Anterior cingulate cortex (tissue), 58 donors: ENCODE measurements at places on chromosomes 5 and 9.

GRCh38 chr9:136309806-136310220 lies 5.9 kb upstream of the CCDC187 start:
- DNase-seq, result no peak

DNA sequence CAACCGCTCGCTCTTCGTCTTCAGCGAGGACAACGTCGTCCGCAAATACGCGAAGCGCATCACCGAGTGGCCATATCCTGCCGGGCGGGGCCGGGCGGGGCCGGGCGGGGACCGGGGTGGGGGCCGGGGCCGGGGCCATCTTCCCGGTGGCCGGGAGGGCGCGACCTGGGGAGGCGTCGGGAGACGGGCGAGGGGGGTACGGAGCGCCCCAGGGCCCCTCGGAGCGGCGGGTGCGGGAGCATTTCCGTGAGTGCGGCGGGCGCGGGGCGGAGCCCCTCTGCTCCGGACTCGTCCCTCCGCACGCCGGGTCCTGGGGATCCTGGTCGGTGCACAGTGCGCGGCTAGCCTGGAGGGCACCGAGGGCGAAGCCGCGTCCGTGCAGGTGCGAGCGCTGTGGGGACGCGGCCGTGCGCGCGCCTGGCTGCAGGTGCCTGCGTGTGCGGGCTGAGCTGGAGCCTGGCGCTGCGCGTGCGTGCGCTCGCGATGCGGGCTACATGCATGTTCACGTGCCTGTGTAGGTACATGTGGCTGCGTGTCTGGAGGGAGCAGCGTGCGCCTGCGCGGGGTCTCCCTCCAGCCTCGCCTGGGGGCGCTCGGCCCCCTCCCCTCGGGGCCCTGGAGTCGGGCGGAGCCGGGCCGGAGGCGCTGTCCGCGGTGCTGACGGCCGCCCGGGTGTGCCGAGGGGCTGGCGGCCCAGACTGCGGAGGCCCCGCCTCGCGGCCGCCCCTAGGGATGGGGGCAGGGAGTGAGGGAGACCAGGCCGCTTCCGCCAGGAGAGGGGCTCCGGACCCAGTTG lies 762 bp downstream of the CACNA1B start:
- DNase-seq, result peak; percentile 36

DNA sequence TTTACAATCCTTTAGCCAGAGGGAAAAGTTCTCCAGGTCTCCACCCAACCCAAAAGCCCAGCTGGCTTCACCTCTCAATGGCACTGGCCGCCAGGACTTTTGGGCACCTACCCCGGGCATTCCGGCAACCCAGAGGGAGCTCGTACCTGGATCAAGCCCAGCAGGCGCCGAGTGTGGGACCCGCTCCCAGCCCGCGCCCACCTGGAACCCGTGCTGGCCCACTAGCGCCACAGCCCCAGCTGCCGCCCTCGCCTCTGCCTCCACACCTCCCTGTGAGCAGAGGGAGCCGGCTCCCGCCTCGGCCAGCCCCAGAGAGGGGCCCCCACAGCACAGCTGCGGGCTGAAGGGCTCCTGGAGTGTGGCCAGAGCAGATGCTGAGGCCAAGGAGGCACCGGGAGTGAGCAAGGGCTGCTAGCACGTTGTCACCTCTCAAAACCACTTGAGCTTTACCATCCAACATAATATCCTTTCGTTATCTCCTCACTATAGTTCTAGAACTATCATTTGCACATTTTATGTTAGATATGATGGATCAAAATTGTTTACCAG lies 69.7 kb downstream of the GCNT1 start:
- no peak for DNase-seq

DNA sequence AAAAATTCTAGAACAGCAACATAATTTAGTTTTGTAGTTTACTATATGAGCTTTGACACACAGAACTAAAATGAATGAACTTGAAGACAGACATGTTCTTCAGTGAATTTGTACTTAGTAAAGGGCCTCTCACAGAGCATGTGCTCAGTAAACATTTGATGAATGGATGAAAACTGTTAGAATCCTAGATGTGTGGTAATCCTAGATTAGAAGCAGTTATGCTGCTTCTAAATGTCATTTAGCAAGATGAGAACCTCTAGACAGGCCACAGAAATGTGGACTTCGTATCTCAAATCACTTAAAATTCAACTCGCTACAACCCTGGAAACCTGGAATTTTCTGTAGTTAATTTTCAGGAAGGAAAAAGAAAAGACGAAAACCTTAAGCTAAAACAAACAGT lies 8.5 kb downstream of the GOLPH3 start:
- DNase-seq, result no peak

DNA sequence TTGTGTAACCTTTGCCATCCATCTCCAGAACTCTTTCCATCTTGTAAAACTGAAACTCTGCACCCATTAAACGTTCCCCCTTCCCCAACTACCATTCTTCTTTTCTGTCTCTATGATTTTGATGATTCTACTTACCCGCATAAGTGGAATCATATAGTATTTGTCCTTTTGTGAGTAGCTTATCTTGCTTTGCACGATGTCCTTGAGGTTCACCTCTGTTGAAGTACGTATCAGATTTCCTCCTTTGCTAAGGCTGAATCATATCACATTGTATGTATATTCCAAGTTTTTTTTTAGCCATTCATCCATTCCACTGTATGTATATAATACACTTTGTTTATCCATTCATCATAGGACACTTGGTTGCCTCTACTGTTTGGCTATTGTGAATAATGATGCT lies 2.9 kb upstream of the RNF130 start:
- DNase-seq, result no peak

GRCh38 chr5:6181147-6181729 lies 197.1 kb downstream of the MED10 start:
- DNase-seq, result no peak

DNA sequence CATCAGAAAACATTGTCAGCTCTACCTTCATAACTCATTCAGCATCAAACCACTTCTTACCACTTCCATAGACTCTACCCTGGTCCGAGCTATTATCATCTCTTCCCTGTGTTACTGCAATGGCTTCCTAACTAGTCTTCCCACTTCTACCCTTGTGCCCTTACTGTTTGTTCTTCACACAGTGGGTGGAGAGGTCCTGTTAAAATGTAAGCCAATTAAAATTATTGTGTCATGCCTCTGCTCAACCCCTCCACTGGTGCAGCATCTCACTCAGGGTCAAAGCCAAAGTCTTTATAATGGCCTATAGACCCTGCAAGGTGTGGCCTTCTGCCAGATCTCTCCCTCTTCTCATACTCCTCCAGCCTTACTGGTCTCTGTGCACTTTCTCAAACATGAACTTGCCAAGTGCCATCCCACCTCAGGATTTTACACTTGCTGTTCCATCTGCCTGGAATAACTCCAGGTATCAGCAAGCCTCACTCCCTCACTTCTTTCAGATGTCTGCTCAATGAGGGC lies 22.8 kb upstream of the ARAP3 start:
- DNase-seq, result no peak

GRCh38 chr9:134014946-134015345 lies 10.3 kb upstream of the BRD3OS start:
- no peak for DNase-seq

- DNase-seq, result peak; percentile 20
These were observed 1740.1 kb upstream of the WWC1 start for GRCh38 chr5:166551384-166551783.

DNA sequence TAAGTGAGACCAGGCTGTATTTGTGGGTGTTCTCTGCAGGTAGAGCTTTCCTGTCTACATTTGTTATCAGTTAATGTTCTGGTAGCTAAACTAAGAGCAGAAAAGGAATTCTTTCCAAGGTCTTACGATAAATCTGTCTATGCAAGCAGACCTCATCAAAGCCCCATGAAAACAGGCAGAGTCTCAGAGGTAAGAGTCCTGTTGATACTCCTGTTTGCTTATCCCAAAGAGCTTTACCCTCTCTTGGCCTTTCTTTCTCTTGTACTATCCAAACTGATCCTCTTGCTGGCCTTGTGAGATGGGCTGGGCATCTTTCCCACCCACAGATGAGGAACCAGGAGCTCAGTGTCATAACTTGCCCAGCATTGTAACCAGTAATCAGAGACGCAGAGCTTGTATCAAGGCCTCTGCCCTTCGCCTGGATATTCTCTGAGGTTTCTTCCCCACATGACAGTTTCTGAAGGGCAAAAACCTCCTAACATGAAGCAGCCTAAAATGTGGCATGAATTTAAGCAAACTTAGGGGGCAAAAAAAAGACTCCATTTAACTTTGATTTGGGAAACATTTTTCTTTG lies 33.5 kb downstream of the PRKACG start:
- DNase-seq, result no peak

DNA sequence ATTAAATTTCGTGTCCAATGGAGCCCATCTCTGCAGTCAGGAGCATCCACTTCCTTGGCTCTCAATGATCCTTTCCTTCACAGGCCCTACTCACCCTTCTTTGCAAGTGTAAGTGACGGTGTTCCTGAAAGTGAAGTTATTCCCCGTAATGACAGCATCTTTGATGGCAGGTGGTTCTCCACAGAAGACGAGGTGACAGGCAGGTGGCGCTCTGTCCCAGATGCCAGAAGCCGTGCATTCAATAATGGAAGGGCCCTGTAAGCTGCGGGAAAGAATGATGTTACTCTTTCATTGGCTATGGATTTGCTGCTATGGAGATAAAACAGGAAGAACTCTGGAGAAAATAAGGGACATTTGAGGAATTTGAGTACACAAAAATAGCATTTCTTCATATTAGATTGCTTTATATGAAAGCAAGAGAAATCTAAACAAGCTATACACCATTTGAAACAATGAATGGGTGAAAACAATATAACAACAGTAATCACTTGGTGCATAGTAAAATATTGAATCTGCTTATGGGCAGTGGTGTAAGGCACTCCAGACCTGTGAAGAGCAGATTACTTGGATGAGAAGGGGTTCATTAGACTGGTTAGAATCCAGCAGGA lies 89.9 kb upstream of the TXNDC8 start:
- DNase-seq, result peak; percentile 6

DNA sequence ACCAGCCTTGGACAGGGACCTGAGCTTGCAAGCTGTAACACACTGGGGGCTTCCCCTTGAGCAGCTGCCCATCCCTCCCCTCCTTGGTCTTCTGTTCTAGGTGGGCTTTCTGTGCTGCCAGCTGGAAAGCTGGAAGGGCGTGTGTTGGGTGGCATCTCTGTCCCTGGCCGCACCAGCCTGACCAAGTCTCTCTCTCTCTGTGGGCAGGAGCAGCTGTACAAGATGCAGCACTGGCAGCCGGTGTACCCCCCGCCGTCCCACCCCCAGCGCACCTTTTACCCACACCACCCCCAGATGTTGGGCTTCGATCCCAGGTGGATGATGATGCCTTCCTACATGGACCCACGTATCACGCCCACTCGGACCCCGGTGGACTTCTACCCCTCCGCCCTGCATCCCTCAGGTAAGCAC lies 32.1 kb upstream of the POMT1 start:
- DNase-seq, result no peak

DNA sequence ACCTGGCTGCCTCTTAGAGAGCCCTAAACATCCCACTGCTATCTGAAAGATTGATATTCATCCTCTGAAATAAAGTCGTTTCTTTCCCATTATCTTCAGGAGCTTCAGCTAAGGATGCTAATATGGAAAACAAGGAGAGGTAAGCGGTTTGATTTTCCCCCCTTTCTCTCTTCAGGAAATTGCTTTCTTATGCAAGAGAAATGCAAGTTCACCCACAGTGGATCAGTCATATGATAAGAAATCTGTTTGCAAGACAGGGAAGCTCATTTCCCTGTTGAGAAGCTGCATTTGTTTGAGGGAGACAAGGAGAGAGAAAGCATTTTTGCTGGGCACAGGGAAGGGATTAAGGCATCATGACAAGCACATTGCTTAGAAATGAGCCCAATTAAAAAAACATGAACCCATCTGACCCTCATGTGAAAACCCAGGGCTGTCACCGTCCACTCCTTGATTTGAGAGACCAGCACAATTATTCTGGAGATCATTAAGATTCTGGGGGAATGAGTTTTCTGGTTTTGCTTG lies 53.7 kb upstream of the BOD1 start:
- no peak for DNase-seq

GRCh38 chr5:181242031-181242451 lies 1.7 kb downstream of the RACK1 start:
- no peak for DNase-seq

GRCh38 chr9:750249-750967 lies 91.1 kb upstream of the DMRT1 start:
- DNase-seq, result no peak

DNA sequence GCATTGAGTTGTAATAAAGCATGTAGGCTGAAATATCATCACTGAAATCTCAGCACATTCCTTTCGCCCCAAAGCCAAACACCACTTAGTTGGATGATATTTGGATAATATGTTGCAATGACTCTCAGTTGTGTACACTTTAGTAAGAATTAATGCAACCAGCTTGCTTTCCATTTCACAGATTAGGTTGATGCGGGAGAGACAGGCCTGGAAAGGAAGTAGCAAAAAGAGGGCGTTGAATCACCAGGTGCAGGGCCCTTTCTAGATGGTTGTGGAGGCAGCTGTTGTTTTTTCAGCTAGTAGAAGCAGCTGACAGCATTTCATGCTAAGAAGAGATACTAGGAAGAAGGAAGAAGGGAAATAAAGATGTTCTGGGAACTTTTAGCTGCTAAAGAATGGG lies 30.9 kb downstream of the DMRT3 start:
- no peak for DNase-seq

GRCh38 chr9:80375477-80375876 lies 803.7 kb downstream of the TLE4 start:
- DNase-seq, result no peak

DNA sequence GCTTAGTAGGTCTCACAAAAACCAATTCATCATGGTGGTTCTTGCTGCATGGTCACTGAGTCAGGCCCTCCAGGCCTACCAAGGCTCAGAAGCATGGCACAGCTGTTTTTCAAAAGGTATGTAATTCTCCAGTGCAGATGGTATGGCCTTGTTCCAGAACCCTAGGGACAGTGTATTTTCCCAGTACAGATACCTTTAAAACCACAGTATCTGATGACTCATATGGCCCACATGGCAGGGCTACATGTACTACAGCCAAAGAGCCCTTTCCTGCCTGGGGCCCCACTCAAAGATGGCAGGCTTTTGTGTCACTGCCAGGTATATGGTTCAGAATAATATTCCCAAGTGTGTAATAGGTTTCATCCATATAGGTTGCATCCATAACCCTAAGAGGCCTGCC lies 16.5 kb downstream of the CSF2 start:
- DNase-seq, result no peak

DNA sequence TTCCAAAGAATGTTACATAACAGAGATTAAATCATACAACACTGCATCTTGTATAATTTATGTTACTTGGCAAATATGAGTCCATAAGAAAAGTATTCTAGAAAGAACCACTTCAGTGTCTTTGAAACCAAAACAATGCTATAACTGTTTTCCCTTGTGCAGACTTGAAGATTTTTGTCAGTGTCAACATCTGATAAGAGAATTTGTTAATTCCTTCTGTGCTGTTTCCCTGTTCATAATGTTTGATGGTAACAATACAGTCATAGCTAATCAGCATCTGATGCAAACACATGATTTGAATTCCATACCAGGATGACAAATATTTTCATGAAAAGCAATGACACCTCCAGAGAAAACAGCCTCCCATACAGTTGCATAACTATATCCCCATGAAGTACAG lies 306.8 kb downstream of the SEMA5A start:
- no peak for DNase-seq
